ENCODE measurements at places on chromosomes 7 and 10. TPM values are rescaled to one million over a fixed set of nuclear protein-coding genes. Genes with fewer than 3 reads are reported as not detected.

DNA sequence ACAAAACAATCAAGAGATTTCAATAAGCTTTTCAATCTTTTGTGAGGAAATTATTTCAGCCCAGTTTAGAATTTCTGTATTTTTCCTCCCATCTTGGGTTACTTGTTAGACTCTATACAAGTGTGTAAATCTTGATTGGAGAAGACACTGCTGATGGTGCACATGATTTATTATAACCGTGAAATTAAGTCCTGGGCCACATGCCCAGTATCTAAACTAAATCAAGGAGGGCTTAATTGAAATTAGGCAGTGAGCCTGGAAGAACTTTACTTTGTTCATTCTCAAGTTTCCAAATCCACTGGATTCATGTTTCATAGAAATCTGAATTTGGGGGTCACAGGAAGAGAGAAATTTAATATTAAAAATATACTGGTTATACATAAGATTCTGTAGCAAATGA lies 44.5 kb downstream of the CSTF2T start:
- no peaks in the 10 kb centered on the region for H3K36me3 ChIP-seq
- no peak overlapping the region for H3K27ac ChIP-seq
- no peak overlapping the region for H3K4me3 ChIP-seq
- H3K4me1 ChIP-seq = no peaks in the 10 kb centered on the region
- peaks cover 9% of the 10 kb centered on the region for H3K27me3 ChIP-seq
- no peak for DNase-seq

- H3K36me3 ChIP-seq = no peaks in the 10 kb centered on the region
- DNase-seq = no peak
- H3K4me3 ChIP-seq = no peak overlapping the region
- no peaks in the 10 kb centered on the region for H3K4me1 ChIP-seq
Measured at GRCh38 chr10:62561151-62561550, 187.0 kb downstream of the ZNF365 start.

- no peak for DNase-seq
- no peak overlapping the region for H3K4me3 ChIP-seq
- no peaks in the 10 kb centered on the region for H3K27me3 ChIP-seq
- H3K4me1 ChIP-seq = peaks cover 6% of the 10 kb centered on the region
- peaks cover 13% of the 10 kb centered on the region for H3K36me3 ChIP-seq
- no peak overlapping the region for H3K27ac ChIP-seq
Measured at GRCh38 chr7:27835376-27835775, 95.4 kb downstream of the TAX1BP1 start.

- no peak for DNase-seq
- H3K27ac ChIP-seq = no peak overlapping the region
- no peaks in the 10 kb centered on the region for H3K27me3 ChIP-seq
- no peaks in the 10 kb centered on the region for H3K36me3 ChIP-seq
- H3K4me1 ChIP-seq = peaks cover 3% of the 10 kb centered on the region
Measured at GRCh38 chr10:8102708-8103401, 48.4 kb downstream of the GATA3 start.

- no peaks in the 10 kb centered on the region for H3K36me3 ChIP-seq
- no peak for DNase-seq
- peaks cover 4% of the 10 kb centered on the region for H3K4me1 ChIP-seq
- H3K4me3 ChIP-seq = no peak overlapping the region
Measured at GRCh38 chr10:18474118-18474455, 177.3 kb downstream of the NSUN6 start.

Gene RET
- not detected for total RNA-seq
